ENCODE measurements at places on chromosomes 3 and 15.

DNA sequence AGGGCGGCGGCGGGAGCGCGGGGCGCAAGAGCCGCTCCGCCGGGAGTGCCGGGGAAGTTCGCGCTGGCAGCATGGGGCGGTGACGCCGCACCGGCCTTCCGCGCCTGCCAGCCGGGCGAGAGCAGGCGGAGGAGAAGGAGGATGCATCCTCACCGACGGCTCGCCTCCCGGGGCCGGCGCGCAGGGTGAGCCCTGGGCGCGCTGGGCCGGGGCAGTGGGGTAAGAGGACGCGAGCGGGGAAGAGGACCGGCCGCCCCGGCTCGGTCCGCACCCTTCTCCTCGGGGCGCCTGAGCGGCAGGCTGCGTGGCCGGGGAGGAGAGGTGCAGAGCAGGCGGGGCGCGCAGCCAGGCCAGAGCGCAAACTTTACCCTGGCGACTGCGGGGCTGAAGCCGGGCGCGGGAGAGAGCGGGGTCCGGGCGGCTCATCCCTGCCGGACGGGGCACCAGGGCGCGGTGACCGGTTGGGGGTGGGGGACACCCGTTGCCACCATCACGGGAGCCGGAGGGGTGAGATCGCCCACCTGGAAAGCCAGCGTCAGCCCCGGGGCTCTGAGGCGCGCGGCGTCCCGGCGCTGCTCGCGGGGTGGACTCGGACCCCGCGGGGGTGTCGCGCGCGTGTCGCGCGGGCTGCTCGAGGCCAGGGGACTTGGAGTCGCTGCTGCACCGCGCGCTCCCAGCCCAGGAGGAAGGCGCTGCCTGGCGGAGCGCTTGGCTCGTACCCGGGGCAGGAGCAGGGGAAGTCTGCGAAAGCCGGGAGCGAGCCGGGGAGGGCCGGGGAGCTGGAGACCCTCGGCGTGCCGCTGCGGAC, 542 bp downstream of the GABRA5 start:
- DNase-seq = no peak

- no peak for DNase-seq
These were observed 26.3 kb downstream of the TMEM44 start for GRCh38 chr3:194606941-194607340.

GRCh38 chr15:76939715-76940114, 8.2 kb downstream of the RCN2 start:
- DNase-seq = no peak

DNA sequence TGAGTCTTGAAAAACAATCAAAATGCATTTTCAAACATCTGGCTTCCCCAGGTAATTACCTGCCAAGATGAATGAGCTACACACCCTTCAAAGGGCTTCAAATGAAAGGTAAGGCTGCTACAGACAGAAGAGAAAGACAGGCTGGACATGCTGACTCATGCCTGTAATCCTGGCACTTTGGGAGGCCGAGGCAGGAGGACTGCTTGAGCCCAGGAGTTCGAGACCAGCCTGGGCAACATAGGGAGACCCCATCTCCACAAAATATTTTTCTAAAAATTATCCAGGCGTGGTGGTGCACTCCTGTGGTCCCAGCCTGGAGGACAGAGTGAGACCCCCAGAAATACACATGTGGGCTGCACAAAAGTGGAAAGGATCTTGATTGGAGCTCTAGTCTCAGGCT, 14.5 kb upstream of the ZFYVE19 start:
- no peak for DNase-seq

GRCh38 chr3:149971403-149972075, 844 bp upstream of the PFN2 start:
- peak; percentile 6 for DNase-seq

DNA sequence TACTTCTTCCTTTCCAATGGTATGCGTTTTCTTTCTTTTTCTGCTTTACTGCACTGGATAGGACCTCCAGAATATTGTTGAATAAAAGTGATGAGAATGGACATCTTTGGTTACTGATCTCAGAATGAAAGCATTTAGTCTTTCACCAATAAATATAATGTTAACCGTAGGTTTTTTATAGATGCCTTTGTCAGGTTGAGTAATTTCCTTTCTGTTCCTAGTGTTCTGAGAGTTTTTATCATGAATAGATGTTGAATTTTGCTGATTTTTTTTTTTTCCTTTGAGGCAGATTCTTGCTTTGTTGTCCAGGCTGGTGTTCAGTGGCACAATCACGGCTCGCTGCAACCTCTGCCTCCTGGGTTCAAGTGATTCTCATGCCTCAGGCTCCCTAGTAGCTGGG, 158.4 kb downstream of the KLHL25 start:
- DNase-seq = no peak

DNA sequence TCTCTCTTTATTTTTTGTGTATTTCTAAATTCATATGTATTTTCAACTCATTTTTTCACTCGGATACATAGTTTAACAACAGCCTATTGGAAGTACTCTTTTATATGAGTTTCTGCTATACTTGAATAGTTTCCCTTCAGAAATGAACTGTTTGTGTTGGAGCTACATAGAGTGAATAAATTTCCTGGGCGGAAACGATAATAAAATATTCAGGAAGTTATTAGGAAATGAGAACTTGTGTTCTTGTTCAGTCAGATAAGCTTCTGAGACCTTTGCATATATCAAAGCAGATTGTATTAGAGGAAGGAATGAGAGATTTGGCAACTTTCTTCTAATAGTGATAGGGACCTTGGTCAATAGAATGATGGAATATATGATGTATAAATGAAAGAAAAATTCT, 27.3 kb downstream of the NEO1 start:
- DNase-seq = no peak

- no peak for DNase-seq
These were observed 588.0 kb downstream of the TUSC7 start for GRCh38 chr3:117297541-117297940.

- peak; percentile 54 for DNase-seq
These were observed 35.0 kb downstream of the ACAP2 start for GRCh38 chr3:195407531-195408409.

- DNase-seq = peak; percentile 91
These were observed 22.5 kb downstream of the CCR4 start for GRCh38 chr3:32973982-32974381.

GRCh38 chr3:105399062-105399461, 32.4 kb downstream of the ALCAM start:
- no peak for DNase-seq

DNA sequence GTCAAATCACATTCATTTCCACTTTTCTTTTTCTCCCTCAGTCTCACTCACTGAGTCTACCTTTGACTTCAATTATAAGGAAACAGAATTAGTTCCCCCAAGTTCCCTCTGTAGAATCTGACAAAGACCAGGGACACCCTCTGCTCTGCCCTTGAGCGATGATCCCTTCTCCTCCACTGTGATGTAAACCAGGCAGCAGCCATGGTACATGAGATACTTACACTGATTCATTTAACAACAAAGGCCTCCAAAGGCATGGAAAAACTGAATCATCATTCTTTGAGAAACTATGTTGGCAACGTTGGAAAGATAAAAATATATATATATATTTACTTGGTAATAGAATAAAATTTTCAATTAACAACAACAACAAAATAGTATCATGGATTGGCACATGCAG, 84.1 kb downstream of the P3H2 start:
- DNase-seq = no peak

GRCh38 chr3:100789579-100789978, 80.3 kb downstream of the TFG start:
- DNase-seq = no peak

DNA sequence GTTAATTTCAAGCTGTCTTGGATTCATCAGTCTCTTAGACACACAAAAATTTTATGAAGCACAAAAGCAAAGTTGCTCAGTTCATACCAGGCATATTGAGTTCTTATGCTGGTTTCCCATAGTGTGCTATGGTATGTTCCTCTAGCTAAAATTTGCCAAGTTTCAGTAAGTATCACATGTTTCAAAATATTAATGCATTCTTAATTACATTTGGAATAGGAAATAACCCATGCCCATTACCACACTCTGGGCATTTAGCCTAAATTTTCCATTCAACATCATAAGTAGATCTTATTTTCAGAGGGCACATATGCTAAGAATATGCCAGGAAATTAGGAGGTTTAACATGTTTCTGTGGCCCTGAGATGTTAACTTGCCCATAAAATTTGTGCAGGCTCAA, 289.9 kb downstream of the SHOX2 start:
- DNase-seq = no peak

- no peak for DNase-seq
These were observed 217.4 kb downstream of the DIPK2A start for GRCh38 chr3:144189044-144189443.

DNA sequence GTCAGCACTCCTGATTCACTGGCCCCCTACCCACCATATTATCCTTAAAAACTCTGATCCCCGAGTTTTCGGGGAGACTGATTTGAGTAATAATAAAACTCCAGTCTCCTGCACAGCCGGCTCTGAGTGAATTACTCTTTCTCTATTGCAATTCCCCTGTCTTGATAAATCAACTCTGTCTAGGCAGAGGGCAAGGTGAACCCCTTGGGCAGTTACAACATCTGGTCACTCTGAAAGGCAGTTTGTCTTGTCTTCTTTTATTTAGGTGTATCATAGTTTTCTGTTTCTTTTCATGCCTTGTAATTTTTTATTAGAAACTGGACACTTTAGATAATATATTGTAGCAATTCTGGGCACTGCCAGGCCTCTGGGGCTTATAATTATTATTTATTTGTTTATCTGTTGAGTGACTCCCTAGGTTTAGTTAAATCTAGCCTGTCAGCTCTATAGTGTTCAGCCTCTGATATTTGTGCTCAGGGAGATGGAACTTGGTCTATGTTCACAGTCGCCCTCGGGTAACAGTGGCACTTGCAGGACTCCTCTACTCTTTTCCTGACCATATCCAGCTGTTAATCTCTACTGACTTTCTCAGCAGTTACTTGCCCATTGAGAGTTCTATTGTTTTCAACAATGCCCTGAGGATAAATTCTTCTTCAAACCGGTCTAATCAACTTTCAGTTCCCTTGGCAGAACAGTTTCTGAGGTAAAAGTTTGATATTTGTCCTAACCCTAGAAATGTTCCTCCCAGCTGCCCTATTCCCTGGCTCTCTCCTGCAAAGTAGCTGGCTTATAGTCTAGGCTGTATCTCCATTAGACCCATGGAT, 15.5 kb upstream of the PLAAT1 start:
- DNase-seq = no peak

- DNase-seq = no peak
These were observed 266.0 kb downstream of the EPHA3 start for GRCh38 chr3:89373434-89373833.

DNA sequence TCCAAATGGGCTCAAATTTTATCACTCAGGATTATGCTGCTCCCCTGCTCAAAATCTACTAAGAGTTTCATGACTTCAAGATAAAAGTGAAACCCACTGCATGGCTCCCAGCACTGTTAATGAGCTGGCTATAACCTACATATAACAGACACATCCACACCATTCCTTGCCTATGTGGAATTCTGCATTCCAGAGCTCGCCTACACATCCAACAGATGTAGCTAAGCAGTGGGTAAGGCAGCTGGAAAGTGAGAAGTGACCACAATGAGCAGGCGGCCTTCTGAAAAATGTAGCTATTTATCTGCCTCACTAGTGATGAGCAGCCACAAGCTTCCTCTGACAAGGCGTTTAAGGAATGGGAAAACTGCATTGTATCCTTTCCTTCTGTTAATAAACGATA, 92.0 kb upstream of the TRIM42 start:
- no peak for DNase-seq

GRCh38 chr3:11005686-11006256, 13.2 kb downstream of the SLC6A1 start:
- DNase-seq = no peak

GRCh38 chr3:68614087-68614486, 318.3 kb downstream of the TAFA4 start:
- DNase-seq = no peak

DNA sequence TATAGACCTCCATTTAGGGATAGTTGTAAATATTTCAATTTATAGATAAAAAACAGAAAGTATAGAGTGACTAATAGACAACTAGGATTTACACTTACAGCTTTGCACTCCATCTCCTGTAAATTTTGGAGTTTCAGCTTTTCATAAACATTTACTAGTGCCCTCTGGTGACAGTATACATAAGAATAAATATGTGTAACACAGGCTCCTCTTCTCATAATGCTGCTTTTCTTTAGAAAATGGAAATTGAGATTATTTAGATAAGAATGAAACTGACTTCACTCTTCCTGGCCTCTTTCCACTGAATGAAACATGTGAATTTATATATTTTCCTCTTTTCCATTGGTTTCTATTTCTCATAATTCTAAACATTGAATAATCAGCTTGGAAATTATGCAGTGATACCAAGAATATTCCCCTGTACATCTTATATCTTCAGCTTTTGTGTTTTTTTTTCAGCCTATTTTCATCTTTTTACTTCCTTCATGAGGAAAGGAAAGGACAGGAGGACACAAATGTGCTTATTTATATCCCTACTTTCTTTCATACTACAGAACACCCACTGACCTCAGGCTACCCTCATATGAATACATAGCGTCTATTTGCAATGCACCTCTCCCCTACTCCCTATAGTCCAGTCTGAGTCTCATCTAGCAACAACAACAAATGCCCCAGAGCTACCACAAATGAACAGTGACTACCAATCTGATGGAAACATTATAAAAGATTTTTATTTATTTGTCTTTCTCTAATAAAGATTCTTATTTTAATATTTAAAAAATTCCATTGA, 103.1 kb upstream of the CCDC39 start:
- DNase-seq = no peak

- DNase-seq = no peak
These were observed 64.8 kb downstream of the ARIH1 start for GRCh38 chr15:72538931-72539330.

- no peak for DNase-seq
These were observed 3.8 kb downstream of the SHOX2 start for GRCh38 chr3:158102242-158103080.

DNA sequence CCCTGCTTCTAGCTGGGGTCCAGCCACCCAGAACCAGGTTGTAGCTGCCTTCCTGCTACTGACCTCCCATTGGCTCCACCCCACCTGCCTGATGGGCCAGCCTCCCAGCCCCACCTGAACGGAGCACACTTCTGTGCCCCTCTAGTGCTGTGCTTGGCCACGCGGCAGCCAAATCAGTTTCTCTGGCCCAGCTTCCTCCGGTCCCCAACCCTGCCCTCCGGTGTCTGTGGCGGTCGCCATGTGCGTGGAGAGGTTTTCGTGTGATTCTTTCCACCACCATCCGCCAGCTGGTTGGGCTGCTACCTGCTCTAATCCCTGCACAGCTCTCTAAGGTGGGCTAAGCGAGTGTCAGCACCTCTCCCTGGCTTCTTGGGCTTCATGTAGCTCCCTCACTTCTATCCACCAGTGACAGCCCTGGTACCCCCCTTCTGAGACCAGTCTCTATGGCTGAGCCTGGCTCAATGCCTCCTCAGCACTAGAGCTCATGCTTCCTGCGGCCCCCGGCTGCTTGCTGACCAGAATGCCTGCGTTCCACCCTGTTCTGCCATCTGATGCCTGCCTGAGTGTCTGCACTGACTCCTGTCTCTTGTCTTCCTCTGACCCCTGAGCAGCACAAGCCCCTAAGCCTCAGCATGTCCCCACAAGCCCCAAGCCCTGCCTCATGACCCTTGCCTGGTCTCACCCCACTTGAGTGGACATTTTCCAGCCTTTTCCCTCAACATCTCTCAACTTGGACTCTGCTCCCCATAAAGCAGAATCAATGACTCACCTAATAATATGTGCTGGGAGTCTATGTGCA, 23.2 kb upstream of the MAGEF1 start:
- no peak for DNase-seq

GRCh38 chr3:129605922-129606635, 397 bp downstream of the PLXND1 start:
- DNase-seq = no peak

GRCh38 chr3:123713211-123713610, 128.4 kb upstream of the HACD2 start:
- no peak for DNase-seq

Data from activated CD4-positive, alpha-beta T cell treated with anti-CD3 and anti-CD28 coated beads, Interleukin-10, Interleukin-2, amounts not matched to agents 100 ng/mL and 50 ng/mL, durations not matched to agents 16 hours and 8 hours (primary cell).